ENCODE measurements at places on chromosomes 7 and 10. TPM values are rescaled to one million over a fixed set of nuclear protein-coding genes. Genes with fewer than 3 reads are reported as not detected.

DNA sequence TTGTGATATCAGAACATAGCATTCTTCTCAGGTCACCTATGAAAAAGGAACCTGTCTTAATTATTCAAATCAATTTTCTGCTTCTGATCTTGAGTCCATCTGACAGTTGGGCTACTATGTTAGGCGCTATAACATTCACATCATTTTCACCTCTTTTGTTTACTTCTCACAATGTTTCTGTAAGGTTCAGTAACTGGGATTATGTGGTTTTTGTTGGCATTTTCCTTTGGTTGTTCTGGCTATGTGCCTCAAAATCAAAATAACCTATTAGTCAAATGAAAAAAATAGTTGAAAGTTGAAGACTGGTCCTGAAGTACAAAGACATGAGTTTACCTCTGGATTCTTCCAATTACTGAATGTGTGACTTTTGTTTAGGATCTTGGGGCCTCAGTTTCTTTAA, 221.3 kb upstream of the SMIM30 start:
- no peak for DNase-seq

GRCh38 chr10:80555415-80555814, 17.7 kb downstream of the SH2D4B start:
- DNase-seq: no peak

GRCh38 chr10:2919016-2919415, 148.3 kb upstream of the PFKP start:
- DNase-seq: no peak

DNA sequence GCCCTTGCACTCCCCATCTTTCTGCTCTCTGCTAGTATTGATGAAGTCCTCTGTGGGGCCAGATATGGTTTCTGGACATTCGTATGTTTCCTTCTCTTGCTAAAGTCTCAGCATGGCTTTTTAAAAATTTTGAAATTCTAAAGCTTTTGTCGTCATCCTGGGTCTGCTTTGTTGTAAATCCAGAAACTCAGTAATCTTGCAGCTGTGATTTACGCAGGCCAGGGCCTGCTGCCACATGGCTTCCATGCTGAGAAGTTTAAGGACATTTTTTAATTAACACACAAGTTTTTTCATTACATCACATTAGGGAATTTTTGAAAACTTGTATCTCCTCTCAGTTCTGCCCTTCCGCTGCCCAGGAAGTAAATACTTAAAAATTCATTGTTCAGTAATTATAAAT, 686.1 kb upstream of the IGFBP3 start:
- DNase-seq: no peak

COL26A1 gene
- total RNA-seq: 0.09 TPM

CACNB2 gene
- total RNA-seq: 2.5 TPM

CALML3 gene
- total RNA-seq: not detected

DNA sequence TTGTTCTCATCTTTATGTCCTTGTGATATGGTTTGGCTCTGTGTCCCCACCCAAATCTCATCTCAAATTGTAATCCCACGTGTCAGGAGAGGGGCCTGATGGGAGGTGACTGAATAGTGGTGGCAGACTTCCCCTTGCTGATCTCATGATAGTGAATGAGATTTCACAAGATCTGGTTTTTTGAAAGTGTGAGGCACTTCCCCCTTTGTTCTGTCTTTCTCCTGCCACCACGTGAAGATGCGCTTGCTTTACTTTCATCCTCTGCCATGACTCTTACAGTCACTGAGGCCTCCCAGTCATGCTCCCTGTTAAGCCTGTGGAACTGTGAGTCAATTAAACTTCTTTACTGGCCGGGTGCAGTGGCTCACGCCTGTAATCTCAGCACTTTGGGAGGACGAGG, 161.0 kb downstream of the HERPUD2 start:
- DNase-seq: no peak

TMEM270 gene
- not detected for total RNA-seq

All from NCI-H460 (cell line).